ENCODE measurements at places on chromosomes 5 and 9. TPM values are rescaled to one million over a fixed set of nuclear protein-coding genes. Genes with fewer than 3 reads are reported as not detected.

DNA sequence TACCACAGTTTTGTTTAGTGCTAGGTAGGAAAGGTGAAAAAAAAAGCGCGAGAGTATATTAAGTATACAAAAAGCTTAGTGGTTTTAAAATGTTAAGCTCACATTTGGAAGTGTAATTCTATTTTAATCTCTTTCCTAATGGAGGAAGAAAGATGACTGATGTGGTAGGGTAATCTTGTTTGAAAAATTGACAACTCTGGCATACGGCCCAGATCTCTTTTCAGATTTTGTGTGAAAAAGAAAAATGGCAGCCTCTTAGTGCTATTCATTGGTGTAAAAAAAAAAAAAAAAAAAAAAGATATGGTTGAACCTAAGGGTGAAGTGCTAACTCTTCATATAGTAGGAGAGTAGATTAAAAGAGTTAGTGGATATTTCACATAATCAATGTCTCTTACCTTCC lies 108.0 kb downstream of the ZSWIM6 start:
- no peak overlapping the region for H3K27ac ChIP-seq
- peaks cover 11% of the 10 kb centered on the region for H3K4me1 ChIP-seq
- no peaks in the 10 kb centered on the region for H3K36me3 ChIP-seq
- H3K27me3 ChIP-seq: no peaks in the 10 kb centered on the region

GRCh38 chr9:6367128-6367890 lies 39.1 kb downstream of the TPD52L3 start:
- H3K4me3 ChIP-seq: no peak overlapping the region
- H3K27me3 ChIP-seq: peaks cover 6% of the 10 kb centered on the region
- no peak for DNase-seq
- no peaks in the 10 kb centered on the region for H3K36me3 ChIP-seq

- no peaks in the 10 kb centered on the region for H3K27me3 ChIP-seq
- DNase-seq: no peak
- H3K4me3 ChIP-seq: peak overlapping the region; percentile 72
- H3K4me1 ChIP-seq: peaks cover 58% of the 10 kb centered on the region
Observed at GRCh38 chr5:149583394-149583793, 2.1 kb downstream of the ARHGEF37 start.

GRCh38 chr5:170226661-170227060 lies 6.1 kb upstream of the C5orf58 start:
- DNase-seq: no peak
- no peak overlapping the region for H3K27ac ChIP-seq
- peaks cover 11% of the 10 kb centered on the region for H3K4me1 ChIP-seq
- no peaks in the 10 kb centered on the region for H3K36me3 ChIP-seq
- no peaks in the 10 kb centered on the region for H3K27me3 ChIP-seq

DNA sequence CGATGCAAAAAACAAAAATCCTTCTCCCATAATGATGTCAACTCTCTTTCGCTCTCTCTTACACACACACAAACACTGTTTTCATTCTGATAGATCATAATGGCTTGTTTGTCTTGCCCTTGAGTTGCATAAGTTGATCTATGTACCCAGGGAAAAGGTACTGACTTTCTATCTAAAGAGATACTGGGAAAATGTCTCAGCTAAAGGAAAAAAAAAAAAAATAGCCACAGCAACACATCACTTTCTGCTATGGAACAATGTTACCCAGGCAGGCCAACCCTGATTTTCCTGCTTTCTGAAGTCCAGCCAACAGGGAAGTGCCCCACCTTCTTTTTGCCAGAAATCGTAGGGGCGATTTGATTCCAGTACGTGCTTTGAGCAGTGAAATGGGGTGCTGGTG lies 212.6 kb upstream of the ACTBL2 start:
- no peak overlapping the region for H3K4me3 ChIP-seq
- DNase-seq: no peak
- peak overlapping the region; percentile 84 for H3K27ac ChIP-seq
- no peaks in the 10 kb centered on the region for H3K36me3 ChIP-seq
- no peaks in the 10 kb centered on the region for H3K27me3 ChIP-seq

- H3K27me3 ChIP-seq: no peaks in the 10 kb centered on the region
- H3K4me1 ChIP-seq: no peaks in the 10 kb centered on the region
- no peak overlapping the region for H3K27ac ChIP-seq
- no peaks in the 10 kb centered on the region for H3K36me3 ChIP-seq
Observed at GRCh38 chr9:30630459-30630858, 1754.0 kb upstream of the ACO1 start.

GRCh38 chr5:177085985-177086653 lies 596 bp upstream of the FGFR4 start:
- H3K27ac ChIP-seq: no peak overlapping the region
- DNase-seq: no peak
- H3K36me3 ChIP-seq: no peaks in the 10 kb centered on the region

- no peak overlapping the region for H3K27ac ChIP-seq
- peaks cover 1% of the 10 kb centered on the region for H3K27me3 ChIP-seq
- H3K4me1 ChIP-seq: no peaks in the 10 kb centered on the region
- DNase-seq: no peak
- H3K4me3 ChIP-seq: no peak overlapping the region
Observed at GRCh38 chr5:55868846-55869245, 17.7 kb downstream of the IL31RA start.

DNA sequence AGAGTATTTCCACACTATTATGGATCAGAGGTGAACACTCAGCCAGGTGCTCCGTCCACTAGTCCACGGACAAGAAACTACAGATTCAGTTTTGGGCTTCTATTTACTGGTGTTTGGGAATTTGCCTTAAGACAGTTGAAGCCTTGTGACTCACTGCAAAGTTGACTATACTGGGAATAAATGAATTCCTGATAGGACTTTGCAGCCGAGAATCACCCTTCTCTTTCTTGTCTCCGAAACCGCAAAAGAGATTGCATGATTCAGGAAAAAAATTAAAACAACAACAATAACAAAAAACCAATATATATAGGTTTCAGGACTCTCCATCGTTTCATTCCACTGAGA lies 716 bp downstream of the TMEM171 start:
- H3K27ac ChIP-seq: no peak overlapping the region
- H3K4me3 ChIP-seq: peak overlapping the region; percentile 67
- peaks cover 72% of the 10 kb centered on the region for H3K27me3 ChIP-seq
- H3K36me3 ChIP-seq: no peaks in the 10 kb centered on the region

DNA sequence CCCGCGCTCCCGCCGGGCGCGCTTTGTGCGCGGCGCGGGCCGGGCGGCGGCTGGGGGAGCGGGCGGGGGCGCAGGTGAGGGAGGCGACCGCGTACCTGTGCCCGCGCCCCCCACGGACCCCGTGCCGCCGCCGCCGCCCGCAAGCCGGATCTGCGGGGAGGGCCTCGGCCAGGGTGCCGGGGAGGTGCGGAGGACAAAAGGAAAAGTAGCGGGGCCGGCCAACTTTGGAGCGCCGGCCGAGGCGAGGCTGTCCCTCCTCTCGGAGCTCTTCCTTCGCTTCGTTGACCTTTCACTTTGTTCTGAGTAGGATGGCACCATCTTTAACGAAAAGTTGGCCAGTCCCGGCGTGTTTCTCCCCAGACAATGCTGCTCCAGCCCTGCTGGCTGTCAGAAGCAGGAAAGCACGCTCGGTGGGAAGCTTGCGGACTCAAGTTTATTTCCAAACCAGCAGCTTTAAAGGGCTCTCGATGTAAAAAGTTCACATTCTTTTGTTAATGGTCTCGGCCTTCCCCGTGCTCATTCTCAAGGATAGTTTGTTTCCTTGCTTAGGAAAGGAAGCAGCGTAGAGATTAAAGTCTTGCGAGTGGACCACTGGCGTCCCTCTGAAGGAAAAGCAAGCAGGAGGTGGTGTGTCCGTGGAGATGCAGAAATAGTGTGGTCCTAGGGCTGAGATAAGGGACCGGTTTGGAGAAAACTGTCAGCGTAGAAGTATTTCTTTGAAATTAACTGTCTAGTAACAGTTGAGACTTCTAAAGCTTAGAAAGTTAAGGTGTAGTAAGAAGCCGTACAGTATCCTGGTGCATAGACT lies 639 bp downstream of the EHMT1 start:
- DNase-seq: peak; percentile 29

DNA sequence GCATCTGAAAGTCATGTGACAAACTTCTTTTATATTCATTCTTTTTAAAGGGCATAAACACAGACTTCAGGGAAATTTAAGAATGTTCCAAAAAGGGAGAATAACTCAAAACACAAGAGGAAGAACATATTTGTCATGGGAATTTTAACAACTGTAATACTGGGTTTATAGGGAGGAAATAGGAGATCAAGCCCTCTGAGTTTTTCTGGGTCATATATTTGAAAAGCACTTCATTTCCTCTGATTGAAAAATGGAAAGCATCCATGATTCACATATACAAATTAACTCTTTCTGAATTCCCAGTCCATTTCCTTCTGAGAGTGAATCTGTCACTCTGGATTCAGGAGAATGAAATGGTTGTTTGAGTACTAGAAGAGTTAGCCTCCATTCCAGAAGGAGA lies 26.8 kb downstream of the LURAP1L start:
- no peak for DNase-seq
- H3K27ac ChIP-seq: no peak overlapping the region
- H3K27me3 ChIP-seq: no peaks in the 10 kb centered on the region

GRCh38 chr9:91714874-91715615 lies 235.0 kb downstream of the ROR2 start:
- H3K36me3 ChIP-seq: no peaks in the 10 kb centered on the region
- no peak for DNase-seq
- H3K27ac ChIP-seq: no peak overlapping the region
- H3K27me3 ChIP-seq: peaks cover 9% of the 10 kb centered on the region
- peak overlapping the region; percentile 50 for H3K4me3 ChIP-seq

- peaks cover 34% of the 10 kb centered on the region for H3K4me1 ChIP-seq
- no peak overlapping the region for H3K27ac ChIP-seq
- no peak overlapping the region for H3K4me3 ChIP-seq
Observed at GRCh38 chr9:124213396-124213795, 44.4 kb upstream of the NEK6 start.

DNA sequence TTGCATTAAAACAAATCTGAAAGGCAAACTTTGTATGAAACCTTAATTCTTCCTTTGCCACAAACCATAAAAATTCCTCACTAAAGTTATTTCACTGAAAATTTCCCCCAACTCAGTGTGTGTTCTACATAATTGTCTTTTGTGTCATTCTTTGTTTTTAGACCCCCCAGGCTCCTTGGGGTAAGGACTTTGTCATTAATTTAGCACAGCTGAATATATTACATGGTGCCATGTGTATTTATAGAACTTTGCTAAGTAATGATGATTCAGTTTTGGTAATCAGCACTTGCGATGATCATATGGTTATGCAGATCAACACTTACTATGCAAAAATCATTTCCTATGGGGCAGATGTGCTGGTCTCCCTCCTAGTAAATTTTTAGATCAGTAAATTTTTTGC lies 712.1 kb upstream of the MEF2C start:
- H3K4me3 ChIP-seq: no peak overlapping the region
- H3K4me1 ChIP-seq: no peaks in the 10 kb centered on the region
- no peaks in the 10 kb centered on the region for H3K36me3 ChIP-seq

- H3K27ac ChIP-seq: no peak overlapping the region
- H3K4me1 ChIP-seq: no peaks in the 10 kb centered on the region
- H3K36me3 ChIP-seq: no peaks in the 10 kb centered on the region
- peaks cover 94% of the 10 kb centered on the region for H3K27me3 ChIP-seq
- H3K4me3 ChIP-seq: no peak overlapping the region
- no peak for DNase-seq
Observed at GRCh38 chr9:137989999-137990715, 112.6 kb downstream of the CACNA1B start.

- H3K27ac ChIP-seq: no peak overlapping the region
- H3K4me1 ChIP-seq: no peaks in the 10 kb centered on the region
- DNase-seq: no peak
- H3K36me3 ChIP-seq: no peaks in the 10 kb centered on the region
- no peaks in the 10 kb centered on the region for H3K27me3 ChIP-seq
Observed at GRCh38 chr5:157709346-157709745, 21.9 kb upstream of the THG1L start.

DNA sequence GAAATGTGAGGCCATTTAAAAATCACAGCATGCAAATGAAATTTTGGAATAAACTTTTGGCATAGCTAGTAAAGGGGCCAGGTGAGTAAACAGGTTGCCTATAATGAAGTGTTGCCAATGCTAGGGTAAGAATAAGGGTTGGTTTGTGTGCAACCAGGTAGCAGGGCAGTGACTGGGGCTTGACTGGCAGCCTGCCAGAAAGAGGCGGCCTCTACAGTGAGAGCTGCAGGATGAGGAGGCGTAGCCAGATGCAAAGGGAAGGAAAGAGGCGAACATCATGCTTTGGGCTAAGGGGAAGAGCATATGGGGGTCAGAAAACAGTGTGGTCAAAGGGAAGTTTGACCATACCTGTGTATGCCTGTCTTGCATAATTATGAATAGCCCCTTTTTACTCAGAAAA lies 70.6 kb downstream of the MAST4 start:
- peak; percentile 23 for DNase-seq
- no peak overlapping the region for H3K4me3 ChIP-seq
- H3K27ac ChIP-seq: no peak overlapping the region
- no peaks in the 10 kb centered on the region for H3K27me3 ChIP-seq
- peaks cover 33% of the 10 kb centered on the region for H3K4me1 ChIP-seq

- no peak overlapping the region for H3K27ac ChIP-seq
- H3K4me3 ChIP-seq: no peak overlapping the region
- no peak for DNase-seq
- H3K27me3 ChIP-seq: no peaks in the 10 kb centered on the region
- H3K4me1 ChIP-seq: peaks cover 34% of the 10 kb centered on the region
Observed at GRCh38 chr5:98795243-98795642, 21.8 kb downstream of the RGMB start.

DNA sequence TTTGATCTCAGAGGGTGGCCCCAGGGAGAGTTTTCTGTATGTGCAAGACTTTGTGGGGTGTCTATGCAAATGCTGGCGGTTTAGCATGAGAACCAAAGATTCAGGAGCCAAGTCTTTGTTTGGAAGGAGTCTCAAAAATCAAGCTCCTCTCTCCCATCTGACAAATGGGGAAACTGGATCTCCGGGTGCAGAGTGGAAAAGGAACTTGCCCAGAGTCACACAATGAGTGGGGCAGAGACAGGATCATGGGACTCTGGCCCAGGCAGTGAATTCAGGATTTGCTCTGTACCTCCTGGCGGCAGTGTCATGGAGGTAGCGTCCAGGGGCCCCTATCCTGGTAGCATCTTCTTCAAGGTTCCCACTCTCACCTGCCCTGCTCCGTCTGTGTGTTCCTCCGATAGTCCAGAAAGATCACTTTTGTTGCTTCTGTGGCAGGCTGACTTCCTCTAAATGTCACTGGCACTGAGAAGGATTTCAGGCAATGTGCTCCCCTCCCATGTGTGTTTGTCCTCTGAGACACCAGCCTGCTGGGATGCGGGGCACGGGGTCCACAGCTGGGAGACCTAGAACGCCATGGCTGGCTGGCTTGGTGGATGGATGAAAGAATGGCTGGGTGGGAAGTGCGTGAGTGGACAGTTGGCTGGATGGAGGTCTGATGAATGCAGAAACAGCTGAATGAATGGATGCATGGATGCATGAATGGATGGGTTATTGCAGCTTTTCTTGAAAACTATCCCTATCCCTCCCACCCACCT lies 3.6 kb downstream of the CCL19 start:
- no peak overlapping the region for H3K4me3 ChIP-seq
- H3K36me3 ChIP-seq: no peaks in the 10 kb centered on the region
- H3K27me3 ChIP-seq: no peaks in the 10 kb centered on the region
- no peak overlapping the region for H3K27ac ChIP-seq
- DNase-seq: no peak

SLC6A19 gene
- total RNA-seq: not detected

FUT7 gene
- not detected for total RNA-seq

ARID3C gene
- total RNA-seq: not detected

HEMGN gene
- 0.14 TPM for total RNA-seq
